ENCODE measurements at places on chromosomes 12 and 14.

DNA sequence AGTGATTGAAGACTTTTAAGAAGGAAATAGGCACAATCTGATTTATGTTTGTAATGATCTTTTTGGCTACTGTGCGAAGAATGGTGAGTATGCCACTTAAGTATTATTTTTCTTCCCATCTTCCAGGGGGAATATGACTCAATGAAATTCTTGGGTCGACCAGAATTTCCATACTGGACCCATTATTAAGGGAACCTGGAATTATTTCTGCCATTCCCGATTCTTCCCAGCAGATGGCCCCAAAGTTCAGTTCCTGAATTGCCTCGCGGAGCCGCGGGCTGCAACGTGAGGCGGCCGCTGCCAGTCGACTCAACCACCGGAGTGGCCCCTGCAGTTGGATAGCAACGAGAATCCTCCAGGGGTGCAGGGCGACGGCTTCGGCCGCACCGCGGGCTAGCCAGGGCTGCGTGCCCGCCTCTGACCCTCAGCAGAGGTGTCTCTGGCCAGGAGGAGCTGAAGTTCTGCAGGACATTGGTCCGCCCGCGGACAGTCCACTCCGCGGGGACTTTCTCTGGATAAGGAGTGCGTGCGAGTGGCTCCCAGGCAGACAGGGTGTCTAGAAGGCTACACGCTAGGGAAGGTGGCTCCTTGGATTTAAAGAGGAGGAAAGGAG, 628 bp upstream of the TSHR start:
- DNase-seq = peak; percentile 73

DNA sequence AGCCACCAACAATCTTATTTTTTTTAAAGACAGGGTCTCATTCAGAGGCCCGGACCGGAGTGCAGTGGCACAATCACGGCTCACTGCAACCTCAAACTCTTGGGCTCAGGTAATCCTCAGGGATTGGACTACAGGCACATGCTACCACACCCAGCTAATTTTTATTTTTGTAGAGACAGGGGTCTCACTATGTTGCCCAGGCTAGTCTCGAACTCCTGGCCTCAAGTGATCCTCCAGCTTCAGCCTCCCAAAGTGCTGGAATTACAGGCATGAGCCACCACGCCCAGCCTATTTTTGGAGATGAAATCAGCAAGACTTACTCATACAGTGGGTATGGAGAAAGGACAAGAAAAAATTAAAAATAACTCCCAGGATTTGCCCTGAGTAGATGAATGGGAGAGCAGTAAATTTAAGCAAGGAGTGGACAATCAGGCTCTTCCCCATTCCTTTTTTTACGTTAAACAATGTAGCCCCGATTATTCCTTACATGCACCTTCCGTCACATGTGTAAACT, 13.2 kb downstream of the FMNL3 start:
- no peak for DNase-seq

- no peak for DNase-seq
Observed at GRCh38 chr12:76022506-76022905, 9.1 kb downstream of the PHLDA1 start.

GRCh38 chr14:79997509-79998208, 213.6 kb downstream of the DIO2 start:
- no peak for DNase-seq

DNA sequence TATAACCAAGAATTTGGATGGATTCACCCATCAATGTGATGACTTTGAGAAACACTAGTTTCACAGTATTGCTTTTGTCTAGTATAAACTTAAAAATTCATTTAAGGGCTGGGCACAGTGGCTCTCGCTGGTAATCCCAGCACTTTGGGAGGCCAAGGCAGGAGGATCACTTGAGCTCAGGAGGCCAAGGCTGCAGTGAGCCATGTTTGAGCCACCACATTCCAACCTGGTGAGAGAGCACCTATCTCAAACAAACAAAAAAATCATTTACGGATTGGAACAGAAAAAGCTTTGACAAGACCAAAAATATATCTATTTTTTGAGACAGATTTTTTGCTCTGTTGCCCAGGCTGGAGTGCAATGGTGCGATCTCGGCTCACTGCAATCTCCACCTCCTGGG, 27.5 kb downstream of the GNS start:
- no peak for DNase-seq

DNA sequence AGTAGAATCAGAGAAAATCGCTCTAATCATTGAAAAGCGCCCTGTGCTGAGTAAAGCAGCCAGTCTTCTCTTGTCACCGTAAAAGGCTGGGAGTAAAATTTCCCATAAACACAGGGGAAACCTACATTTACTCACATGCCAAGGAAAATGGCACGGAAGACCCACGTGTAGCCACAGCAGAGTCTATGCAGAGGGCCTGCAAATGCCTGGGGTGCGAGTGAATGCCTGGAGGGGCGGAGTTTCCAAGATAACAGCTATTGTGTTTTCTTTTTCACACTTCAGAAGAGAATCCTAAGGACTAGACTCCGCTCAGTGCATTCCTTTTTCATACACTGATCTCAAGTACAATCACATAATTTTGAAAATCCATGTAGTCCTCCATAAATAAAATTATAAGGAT, 159.9 kb upstream of the FOXN3 start:
- no peak for DNase-seq

DNA sequence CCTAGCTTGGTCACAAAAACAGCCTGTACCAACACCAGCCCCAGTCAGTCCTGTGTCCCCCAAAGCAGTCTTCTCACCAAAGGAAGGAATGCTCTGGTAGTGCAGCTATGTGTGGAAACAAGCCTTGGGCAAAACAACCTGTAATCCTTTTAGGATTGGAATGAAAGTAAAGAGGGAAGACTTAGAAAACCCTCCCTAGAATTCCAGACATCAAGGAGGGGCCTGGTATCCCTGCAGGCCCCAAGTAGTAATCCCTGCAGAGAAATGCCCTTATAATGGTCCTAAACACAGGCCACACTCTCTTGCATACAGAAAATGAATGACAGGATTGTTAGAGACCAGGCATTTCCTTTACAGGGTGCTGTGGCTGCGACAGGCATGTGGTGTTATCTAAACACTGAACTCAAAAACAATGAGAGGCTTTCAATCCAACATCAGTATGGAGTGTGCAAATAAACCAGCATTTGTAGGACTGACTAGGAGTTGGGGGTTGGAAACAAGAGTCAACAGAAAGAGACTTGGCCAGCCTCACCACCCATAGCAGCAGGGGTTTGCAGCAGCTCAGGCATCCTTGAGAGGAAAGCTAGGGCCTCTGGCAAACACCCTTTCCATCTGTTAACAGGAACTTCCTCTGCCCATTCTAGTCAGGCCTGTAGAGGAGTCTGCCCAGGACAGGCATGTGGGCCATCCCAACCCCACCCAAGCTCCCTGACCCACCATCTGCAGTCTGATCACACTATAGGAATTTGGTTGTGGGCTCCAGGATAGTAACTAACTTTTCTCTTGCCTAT, 59.1 kb downstream of the DCAF5 start:
- DNase-seq = peak; percentile 66

- no peak for DNase-seq
Observed at GRCh38 chr14:72932893-72933292, 6.6 kb downstream of the DCAF4 start.

DNA sequence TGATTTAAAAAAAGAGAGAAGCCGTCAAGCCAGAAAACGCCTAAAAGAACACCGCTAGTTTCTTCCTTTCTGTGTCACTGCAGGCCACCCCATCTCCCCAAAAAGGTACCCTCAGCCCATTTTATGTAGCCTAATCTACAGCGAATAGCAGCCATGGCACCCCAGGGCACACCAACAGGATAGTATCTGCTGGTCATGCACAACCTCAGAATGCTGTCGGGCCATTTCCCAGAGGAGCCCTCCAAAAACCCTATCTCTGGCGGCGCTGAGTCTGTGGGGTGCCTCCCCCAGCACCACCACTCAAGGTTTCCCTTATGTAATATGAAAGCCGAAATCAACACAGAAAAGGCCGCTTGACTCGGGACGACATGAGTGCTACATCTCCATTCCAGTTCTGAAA, 98.9 kb downstream of the BCL11B start:
- DNase-seq = no peak

DNA sequence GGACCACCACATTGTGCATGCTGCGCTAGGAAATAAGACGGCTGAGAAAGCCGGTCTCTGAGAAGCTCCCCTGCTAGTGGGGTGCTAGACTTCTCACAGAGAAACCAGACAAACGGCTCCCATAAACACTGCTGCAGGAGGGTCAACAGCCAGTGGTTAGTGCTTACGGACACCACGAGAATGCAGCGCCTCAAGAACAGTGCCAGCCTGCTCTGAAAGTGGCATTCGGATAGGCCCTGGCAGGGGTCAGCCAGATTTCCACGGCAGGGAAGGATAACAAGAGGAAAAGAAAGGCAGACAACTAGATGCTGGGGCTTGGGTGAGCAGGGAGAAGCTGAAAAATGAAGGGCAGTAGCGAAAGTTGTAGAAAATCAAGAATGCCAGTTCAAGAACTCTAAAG, 26.4 kb downstream of the PPTC7 start:
- DNase-seq = no peak

DNA sequence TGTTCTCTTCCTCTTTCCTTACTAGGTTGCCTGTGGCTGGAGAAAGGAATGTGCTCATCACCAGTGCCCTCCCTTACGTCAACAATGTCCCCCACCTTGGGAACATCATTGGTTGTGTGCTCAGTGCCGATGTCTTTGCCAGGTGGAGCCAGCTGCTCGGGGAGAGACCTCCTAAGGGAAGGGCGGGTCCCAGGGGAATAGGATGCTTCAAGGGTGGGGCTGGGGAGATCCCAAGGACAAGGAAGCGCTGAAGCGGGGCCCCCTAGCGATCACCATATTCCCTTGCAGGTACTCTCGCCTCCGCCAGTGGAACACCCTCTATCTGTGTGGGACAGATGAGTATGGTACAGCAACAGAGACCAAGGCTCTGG, 10.2 kb downstream of the MARS1 start:
- DNase-seq = no peak

- no peak for DNase-seq
Observed at GRCh38 chr12:124295431-124296058, 652 bp downstream of the RFLNA start.

DNA sequence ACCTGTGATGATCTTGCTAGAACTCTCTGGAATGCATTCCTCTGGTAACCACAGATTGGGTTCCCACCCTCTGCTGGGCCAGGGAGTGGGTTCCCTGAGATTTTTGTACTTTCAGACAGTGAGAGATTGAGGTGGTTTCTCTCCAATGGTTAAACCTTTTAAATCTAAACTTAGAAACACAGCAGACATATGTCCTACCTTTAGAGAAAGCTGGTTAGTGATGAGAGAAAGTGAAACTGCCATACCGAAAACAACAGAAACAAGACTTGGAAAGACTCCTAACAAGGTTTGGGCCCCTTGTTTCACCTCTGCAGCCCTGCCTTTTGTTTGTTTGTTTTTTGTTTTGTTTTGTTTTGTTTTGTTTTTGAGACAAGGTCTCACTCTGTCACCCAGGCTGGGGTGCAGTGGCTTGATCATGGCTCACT, 9.7 kb upstream of the SGPP1 start:
- DNase-seq = no peak

DNA sequence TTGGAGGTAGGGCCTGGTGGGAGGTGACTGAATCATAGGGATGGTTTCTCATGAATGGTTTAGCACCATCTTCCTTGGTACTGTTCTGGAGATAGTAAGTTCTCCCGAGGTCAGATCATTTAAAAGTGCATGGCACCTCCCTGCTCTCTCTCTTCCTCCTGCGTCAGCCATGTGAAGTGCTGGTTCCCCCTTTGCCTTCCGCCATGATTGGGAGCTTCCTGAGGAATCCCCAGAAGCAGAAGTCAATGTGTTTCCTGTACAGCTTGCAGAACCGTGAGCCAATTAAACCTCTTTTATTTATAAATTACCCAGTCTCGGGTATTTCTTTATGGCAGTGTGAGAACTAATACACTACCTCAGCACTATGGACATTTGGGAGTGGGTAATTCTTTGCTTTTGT, 4.8 kb upstream of the LGMN start:
- no peak for DNase-seq

- no peak for DNase-seq
Observed at GRCh38 chr12:121261398-121261797, 35.1 kb downstream of the CAMKK2 start.

DNA sequence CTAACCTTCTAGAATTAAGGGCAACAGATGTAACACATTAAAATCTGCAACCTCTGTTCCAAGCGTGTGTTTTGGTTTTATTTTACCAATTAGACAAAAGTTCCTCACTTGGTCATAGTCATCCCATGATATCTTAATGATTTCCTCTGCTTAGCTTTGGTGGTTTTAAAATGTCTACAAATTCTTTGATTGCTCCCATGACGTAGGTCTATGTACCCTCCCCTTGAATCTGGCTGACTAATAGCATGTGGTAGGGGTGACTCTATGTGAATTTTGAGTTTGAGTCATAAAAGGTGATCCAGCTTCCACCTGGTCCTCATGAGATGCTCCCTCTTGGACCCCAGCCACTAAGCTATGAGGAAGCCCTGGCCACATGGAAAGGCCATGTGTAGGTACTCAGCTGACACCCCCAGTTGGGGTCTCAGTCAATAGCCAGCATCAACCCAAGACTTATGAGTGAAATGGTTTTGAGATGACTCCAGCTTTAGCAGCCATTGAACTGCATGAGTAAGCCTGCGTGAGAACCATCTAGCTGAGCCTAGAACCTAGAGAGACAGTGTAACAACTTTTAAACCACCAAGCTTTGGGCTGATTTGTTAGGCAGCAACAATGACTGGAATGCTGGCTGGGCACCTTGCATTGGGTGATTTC, 247.1 kb downstream of the MSRB3 start:
- peak; percentile 75 for DNase-seq

GRCh38 chr12:52144512-52145227, 47.1 kb downstream of the KRT80 start:
- DNase-seq = no peak

- DNase-seq = no peak
Observed at GRCh38 chr14:19800282-19801117, 3.1 kb upstream of the OR4N2 start.

GRCh38 chr14:66074537-66074936, 411.6 kb upstream of the CCDC196 start:
- no peak for DNase-seq

- DNase-seq = no peak
Observed at GRCh38 chr12:122126713-122127597, 47.1 kb downstream of the IL31 start.

GRCh38 chr12:19034937-19035336, 94.6 kb upstream of the PLEKHA5 start:
- DNase-seq = no peak

DNA sequence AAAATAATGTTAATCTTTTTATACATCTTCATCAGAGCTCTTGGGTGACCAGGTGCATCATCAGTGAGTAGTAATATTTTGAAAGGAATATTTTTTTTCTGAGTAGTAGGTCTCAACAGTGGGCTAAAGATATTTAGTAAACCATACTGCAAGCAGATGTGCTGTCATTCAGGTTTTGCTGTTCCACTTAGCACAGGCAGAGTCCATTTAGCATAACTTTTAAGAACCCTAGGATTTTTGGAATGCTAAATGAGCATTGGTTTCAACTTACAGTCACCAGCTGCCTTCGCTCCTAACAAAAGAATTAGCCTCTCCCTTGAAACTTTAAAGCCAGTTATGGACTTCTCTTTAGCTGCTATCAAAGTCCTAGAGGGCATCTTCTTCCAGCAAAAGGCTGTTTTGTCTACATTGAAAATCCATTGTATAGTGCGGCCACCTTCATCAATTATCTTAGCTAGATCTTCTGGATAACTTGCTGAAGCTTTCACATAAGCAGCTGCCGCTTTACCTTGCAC, 24.6 kb downstream of the RIMKLB start:
- no peak for DNase-seq
